Activated CD8-positive, alpha-beta T cell treated with anti-CD3 and anti-CD28 coated beads, Interleukin-2, amount 10 ng/mL, durations not matched to agents 7 days and 5 days (primary cell): ENCODE measurements at places on chromosomes 16 and 17. TPM values are rescaled to one million over a fixed set of nuclear protein-coding genes. Genes with fewer than 3 reads are reported as not detected.

DNA sequence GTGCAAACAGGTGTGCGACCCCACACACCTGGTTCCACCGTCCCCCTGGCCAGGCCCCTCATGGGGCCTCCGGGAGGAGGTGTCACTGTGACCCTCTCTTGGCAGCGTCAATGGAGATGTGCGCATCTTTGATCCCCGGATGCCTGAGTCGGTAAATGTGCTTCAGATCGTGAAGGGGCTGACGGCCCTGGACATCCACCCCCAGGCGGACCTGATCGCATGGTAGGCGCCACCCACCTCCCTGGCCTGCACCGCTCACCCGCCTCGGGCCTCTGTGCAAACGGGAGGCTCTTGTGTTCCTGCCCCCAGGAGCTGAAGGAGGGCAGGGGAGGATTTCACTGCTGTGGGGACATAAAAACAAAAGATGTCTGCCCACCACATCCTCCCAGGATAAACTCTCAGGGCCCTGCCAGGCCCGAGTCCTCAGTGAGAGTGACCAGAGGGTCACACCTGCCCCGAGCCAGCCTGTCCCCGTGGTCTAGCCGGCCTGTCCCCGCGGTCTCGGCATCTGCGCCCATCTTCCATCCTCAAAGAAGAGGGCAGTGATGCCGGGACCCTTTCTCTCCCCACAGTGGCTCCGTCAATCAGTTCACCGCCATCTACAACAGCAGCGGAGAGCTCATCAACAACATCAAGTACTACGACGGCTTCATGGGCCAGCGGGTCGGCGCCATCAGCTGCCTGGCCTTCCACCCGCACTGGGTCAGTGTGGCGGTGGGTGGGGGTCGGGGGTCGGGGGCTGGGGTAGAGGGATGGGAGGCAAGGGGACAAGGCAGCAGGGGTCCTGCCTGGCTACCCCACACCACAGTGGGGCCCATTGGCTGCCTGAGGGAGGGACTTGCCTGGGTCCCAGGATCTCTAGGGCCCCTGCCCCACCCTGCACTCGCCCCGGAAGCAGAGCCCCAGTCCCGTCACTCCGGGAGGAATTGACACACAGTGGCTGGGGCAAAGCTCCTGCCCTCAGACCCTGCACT is 29.0 kb upstream of the CHMP6 start:
- DNase-seq: no peak
- H3K36me3 ChIP-seq: peaks cover 11% of the 10 kb centered on the region

GRCh38 chr17:49471089-49471683 is 23.9 kb upstream of the NGFR start:
- no peaks in the 10 kb centered on the region for H3K36me3 ChIP-seq
- no peak overlapping the region for H3K27ac ChIP-seq
- no peak overlapping the region for H3K4me3 ChIP-seq
- DNase-seq: no peak

DNA sequence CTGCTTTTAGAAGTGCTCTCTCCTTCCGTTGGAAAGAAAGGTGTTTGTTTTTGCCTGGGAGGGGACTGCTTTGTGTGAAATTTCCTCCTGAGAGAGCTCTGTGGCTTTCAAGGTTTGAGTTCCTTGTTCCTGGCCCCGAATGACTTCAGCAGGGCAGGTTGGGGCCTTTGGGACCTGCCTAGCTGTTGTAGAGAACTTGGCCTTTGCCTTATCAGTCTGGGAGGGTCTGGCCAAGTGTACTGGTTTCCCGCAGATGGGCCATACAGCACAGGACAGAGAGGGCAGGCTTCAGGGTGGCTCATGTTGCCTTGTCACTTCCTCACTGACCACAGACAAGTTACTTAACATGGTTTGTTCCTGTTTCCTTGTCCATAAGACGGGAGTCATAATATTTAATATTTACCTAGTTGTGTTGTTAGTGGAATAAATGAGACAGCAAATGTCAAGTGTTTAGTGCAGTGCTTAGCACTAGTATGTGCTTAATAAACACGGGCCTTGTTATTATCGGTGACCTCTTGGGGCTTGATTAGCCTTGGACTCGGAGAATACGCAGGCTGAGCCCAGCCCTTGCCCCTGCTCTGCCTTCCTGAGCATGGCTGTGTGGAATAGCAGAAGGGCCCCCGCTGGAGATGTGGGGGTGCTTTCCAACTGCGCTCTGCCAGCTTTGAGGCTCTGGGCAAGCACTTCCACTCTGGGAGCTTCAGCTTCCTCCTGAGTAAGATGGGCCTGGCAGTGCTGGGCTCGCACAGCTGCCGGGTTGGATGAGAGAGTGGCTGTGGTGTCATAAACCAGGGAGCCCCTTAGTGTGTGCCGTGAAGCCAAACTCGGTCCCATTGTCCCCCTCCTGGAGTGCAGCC is 6.6 kb downstream of the PRSS8 start:
- H3K27me3 ChIP-seq: no peaks in the 10 kb centered on the region
- no peak for DNase-seq
- peaks cover 22% of the 10 kb centered on the region for H3K36me3 ChIP-seq
- no peak overlapping the region for H3K4me3 ChIP-seq

- no peaks in the 10 kb centered on the region for H3K36me3 ChIP-seq
- no peak for DNase-seq
- H3K4me1 ChIP-seq: peaks cover 9% of the 10 kb centered on the region
- H3K27ac ChIP-seq: no peak overlapping the region
Measured at GRCh38 chr17:36920032-36921005, 17.0 kb upstream of the LHX1 start.

DNA sequence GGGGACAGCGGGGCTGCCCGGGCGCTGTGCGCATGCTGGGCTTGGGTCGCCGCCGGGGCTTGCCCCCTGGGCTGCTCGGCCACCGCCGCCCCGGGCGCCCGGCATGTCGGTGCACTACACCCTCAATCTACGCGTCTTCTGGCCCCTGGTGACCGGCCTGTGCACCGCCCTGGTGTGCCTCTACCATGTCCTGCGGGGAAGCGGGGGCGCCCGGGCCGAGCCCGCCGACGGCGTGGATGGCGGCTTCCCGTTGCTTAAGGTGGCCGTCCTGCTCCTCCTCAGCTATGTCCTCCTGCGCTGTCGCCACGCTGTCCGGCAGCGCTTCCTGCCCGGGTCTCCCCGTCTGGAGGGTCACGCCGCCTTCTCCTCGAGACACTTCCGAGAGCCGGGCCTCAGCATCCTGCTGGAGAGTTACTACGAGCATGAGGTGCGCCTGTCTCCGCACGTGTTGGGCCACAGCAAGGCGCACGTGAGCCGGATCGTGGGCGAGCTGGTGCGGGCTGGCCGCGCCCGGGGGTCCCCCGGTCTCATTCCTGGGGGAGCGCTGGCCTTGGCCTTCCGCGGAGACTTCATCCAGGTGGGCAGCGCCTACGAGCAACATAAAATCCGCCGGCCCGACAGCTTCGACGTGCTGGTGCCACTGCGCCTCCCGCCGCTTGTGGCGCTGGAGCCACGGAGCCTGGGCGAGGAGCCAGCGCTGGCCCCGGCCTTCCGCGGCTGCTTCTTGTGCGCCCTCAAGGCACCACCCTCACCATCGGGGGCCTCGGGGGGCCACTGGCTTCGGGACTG is 789 bp downstream of the ITPRIPL2 start:
- H3K36me3 ChIP-seq: no peaks in the 10 kb centered on the region
- no peak for DNase-seq
- peaks cover 28% of the 10 kb centered on the region for H3K4me1 ChIP-seq

GRCh38 chr16:28096983-28097899 is 33.7 kb upstream of the GSG1L start:
- H3K4me3 ChIP-seq: no peak overlapping the region
- H3K27me3 ChIP-seq: no peaks in the 10 kb centered on the region
- no peaks in the 10 kb centered on the region for H3K4me1 ChIP-seq
- peaks cover 44% of the 10 kb centered on the region for H3K36me3 ChIP-seq
- H3K27ac ChIP-seq: no peak overlapping the region

GRCh38 chr16:89320782-89321501 is 103.4 kb downstream of the ZNF778 start:
- peak overlapping the region; percentile 68 for H3K27ac ChIP-seq
- peaks cover 96% of the 10 kb centered on the region for H3K4me1 ChIP-seq
- H3K36me3 ChIP-seq: peaks cover 50% of the 10 kb centered on the region
- no peak for DNase-seq
- H3K27me3 ChIP-seq: no peaks in the 10 kb centered on the region

DNA sequence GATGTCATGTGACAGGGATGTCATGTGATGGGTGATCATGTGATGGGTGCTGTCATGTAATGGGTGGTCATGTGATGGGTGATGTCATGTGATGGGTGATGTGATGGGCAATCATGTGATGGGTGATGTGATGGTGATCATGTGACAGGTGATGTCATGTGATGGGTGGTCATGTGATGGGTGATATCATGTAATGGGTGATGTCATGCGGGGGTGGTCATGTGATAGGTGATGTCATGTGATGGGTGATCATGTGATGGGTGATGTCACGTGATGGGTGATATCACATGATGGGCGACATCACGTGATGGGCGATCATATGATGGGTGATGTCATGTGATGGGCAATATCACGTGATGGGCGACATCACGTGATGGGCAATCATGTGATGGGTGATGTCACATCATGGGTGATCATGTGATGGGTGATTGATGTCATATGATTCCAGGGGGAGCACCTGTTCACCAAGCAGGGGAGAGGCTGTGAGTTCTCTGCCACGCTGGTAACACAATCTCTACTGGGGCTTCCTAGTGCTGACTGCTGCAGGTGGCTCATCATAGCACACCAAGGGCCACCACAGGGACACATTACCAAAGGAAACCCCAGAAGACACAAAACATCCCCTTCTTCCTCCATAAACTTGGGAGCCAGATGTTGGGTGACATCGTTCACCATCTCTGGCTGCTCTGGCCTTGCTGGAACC is 16.5 kb downstream of the CD300LB start:
- peaks cover 32% of the 10 kb centered on the region for H3K27me3 ChIP-seq
- peaks cover 12% of the 10 kb centered on the region for H3K36me3 ChIP-seq
- no peak for DNase-seq

- H3K27ac ChIP-seq: no peak overlapping the region
- H3K36me3 ChIP-seq: no peaks in the 10 kb centered on the region
- no peak overlapping the region for H3K4me3 ChIP-seq
- H3K4me1 ChIP-seq: peaks cover 12% of the 10 kb centered on the region
- H3K27me3 ChIP-seq: peaks cover 12% of the 10 kb centered on the region
- peak; percentile 15 for DNase-seq
Measured at GRCh38 chr17:83186226-83186625, 106.8 kb downstream of the METRNL start.

DNA sequence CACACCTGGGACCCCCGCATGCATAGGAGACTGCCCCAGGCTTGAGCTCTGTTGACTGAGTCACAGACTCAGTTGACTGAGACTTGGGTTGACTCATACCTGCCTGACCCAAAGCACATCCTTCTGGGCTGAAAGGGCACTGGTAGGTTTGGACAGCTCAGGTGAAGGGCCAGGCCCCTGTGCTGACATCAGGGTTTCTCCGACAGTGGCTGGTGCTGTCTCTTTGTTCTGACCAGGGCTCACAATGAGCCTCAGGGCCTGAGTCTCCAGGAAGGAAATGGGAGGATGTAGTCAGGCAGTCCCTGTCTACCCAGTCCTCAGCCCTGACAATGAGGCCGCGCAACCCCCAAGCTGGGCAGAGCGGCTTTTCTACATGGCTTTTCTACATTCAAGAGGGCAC is 6.5 kb downstream of the SPNS2 start:
- H3K4me1 ChIP-seq: peaks cover 84% of the 10 kb centered on the region
- no peak for DNase-seq
- H3K27ac ChIP-seq: peak overlapping the region; percentile 87
- H3K27me3 ChIP-seq: peaks cover 15% of the 10 kb centered on the region
- H3K4me3 ChIP-seq: no peak overlapping the region

GRCh38 chr16:11320170-11320569 is 25.1 kb upstream of the RMI2 start:
- DNase-seq: no peak
- H3K4me1 ChIP-seq: peaks cover 47% of the 10 kb centered on the region
- no peak overlapping the region for H3K27ac ChIP-seq
- no peaks in the 10 kb centered on the region for H3K27me3 ChIP-seq
- peaks cover 2% of the 10 kb centered on the region for H3K36me3 ChIP-seq

DNA sequence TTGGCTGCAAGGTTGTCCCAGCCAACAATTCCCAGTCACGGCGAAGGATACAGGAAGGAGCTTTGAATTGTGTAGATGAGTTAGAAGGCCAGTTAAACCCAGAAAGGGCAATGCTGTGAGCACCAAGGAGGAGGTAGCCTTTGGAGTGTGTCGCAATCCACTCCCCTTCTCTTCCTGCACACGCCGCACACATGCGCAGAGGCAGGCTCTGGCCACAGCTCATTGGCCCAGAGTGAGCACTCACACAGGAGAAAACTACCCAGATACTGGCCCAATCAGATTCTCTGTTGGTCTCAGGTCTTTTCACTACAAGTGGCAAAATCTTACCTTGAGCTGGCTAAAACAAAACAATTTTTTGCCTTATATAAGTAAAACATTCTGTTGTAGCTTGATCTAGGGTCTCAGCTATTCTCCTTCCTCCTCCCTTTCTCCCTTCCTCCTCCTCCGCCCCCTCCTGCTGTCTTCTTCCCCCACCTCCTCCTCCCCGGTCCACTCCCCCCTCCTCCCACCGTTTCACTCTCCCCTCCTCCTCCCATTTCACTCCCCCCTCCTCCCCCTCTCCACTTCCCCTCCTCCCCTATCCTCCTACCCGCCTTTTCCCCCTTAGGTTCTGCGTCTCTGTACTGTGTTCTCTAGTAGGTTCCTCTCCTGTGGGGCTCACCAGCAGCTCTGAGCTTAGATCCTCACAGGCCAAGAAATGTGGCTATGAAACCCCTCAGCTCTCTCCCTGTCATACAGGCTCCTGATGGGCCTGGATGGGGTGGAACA is 344.9 kb downstream of the CPPED1 start:
- H3K27me3 ChIP-seq: no peaks in the 10 kb centered on the region
- DNase-seq: peak; percentile 30
- H3K36me3 ChIP-seq: no peaks in the 10 kb centered on the region

- H3K36me3 ChIP-seq: peaks cover 36% of the 10 kb centered on the region
- H3K4me3 ChIP-seq: no peak overlapping the region
- peaks cover 67% of the 10 kb centered on the region for H3K4me1 ChIP-seq
- no peak overlapping the region for H3K27ac ChIP-seq
Measured at GRCh38 chr16:31871510-31871909, 2.1 kb upstream of the ZNF267 start.

DNA sequence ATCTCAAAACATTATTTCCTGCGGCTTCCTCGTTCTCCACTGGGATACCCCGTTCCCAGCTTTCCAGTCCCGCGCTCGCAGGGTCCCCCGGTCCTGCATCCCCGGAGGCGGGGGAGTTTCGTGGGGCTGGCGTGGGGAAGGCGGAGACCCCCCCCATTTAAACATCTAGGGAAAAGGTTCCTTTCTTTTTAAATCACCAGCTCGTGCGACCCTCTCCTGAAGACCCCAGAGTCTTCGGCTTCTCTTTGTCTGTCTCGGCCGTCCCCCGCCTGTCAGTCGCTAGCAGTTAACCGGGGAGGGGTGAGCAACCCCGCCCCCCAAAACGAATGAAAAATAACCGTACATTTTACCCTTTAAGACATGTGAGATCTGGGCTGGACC is 473 bp upstream of the IGF2BP1 start:
- H3K4me1 ChIP-seq: peaks cover 30% of the 10 kb centered on the region
- H3K27me3 ChIP-seq: peaks cover 76% of the 10 kb centered on the region
- DNase-seq: no peak
- H3K27ac ChIP-seq: no peak overlapping the region
- H3K36me3 ChIP-seq: no peaks in the 10 kb centered on the region
- H3K4me3 ChIP-seq: peak overlapping the region; percentile 48

- DNase-seq: no peak
- no peaks in the 10 kb centered on the region for H3K4me1 ChIP-seq
- no peaks in the 10 kb centered on the region for H3K27me3 ChIP-seq
- no peaks in the 10 kb centered on the region for H3K36me3 ChIP-seq
- H3K27ac ChIP-seq: no peak overlapping the region
- H3K4me3 ChIP-seq: no peak overlapping the region
Measured at GRCh38 chr17:9479964-9480363, 95.7 kb downstream of the STX8 start.

OMG gene
- total RNA-seq: 0.29 TPM

CSF3 gene
- total RNA-seq: not detected

FOXC2 gene
- not detected for total RNA-seq

GNGT2 gene
- total RNA-seq: 45.4 TPM

MMP28 gene
- not detected for total RNA-seq

ZFHX3 gene
- total RNA-seq: 2.5 TPM

AATK gene
- 1.1 TPM for total RNA-seq
